Activated CD4-positive, CD25-positive, alpha-beta regulatory T cell treated with anti-CD3 and anti-CD28 coated beads, Interleukin-2, amount 50 U/mL, for 24 hours (primary cell): ENCODE measurements at places on chromosomes 7 and 10.

- no peak for ATAC-seq
Measured at GRCh38 chr10:83562381-83562780, 576.9 kb upstream of the GHITM start.

GRCh38 chr10:24887855-24888231, 64.6 kb downstream of the PRTFDC1 start:
- no peak for ATAC-seq

GRCh38 chr10:104043185-104043830, 42.4 kb downstream of the COL17A1 start:
- ATAC-seq = no peak

GRCh38 chr7:101172005-101172853, 6.9 kb upstream of the VGF start:
- no peak for ATAC-seq

DNA sequence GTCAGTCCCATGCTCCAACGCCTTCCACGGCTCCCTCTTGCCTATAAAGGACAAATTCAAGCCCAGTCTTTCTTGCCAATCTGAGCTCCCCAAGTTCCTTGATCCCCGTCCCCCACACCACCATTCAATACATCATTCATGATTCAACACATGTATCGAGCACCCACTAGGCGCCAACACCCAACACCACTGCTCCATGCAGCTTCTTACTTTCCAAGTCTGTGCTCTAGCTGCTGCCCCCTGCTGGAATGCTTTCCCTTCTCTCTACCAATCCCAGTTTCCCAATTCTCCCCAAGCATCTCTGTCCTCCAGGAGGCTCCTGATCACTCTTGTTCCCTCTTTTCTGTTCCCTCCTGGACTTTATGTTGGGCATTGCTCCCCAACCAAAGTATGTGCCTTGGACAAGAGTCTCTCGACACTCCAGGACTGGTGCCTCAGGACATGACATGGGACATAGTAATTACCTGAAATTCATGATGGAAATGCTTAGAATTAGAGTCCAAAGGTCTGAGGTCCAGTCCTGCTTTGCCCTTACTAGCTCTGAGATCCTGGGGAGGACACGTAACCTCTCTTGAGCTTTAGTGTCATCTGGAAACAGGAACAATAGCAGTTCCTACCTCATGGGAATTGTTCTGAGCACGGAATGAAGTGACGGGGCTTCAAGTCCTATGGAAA, 172.7 kb downstream of the NEURL1 start:
- no peak for ATAC-seq
